Pulmonary artery endothelial cell (primary cell): ENCODE measurements at places on chromosomes 12 and 14. TPM values are rescaled to one million over a fixed set of nuclear protein-coding genes. Genes with fewer than 3 reads are reported as not detected.

GRCh38 chr12:48000878-48001504 is 3.3 kb downstream of the COL2A1 start:
- peak; percentile 10 for DNase-seq

GRCh38 chr14:68476212-68477109 is 316.4 kb downstream of the ZFP36L1 start:
- DNase-seq, result no peak

DNA sequence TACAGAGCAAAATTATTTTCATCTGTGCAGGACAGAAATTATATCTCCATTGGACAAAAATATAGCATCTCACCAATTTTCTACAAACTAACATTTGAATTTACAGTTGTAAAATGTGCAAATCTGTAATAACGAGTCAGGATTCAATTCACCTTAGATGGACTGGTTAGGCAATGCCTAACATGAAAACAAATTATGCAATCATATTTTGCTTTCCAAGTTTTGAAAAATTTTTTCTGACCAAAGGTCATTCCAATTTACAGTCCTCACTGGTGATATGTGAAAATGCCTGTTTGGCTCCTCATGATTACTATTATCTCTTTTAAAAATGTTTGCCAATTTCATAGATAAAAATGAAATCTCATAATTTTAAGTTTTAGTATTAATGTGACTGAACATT is 6.5 kb upstream of the CPM start:
- DNase-seq, result no peak

GRCh38 chr12:112762753-112763152 is 28.8 kb upstream of the RPH3A start:
- no peak for DNase-seq

DNA sequence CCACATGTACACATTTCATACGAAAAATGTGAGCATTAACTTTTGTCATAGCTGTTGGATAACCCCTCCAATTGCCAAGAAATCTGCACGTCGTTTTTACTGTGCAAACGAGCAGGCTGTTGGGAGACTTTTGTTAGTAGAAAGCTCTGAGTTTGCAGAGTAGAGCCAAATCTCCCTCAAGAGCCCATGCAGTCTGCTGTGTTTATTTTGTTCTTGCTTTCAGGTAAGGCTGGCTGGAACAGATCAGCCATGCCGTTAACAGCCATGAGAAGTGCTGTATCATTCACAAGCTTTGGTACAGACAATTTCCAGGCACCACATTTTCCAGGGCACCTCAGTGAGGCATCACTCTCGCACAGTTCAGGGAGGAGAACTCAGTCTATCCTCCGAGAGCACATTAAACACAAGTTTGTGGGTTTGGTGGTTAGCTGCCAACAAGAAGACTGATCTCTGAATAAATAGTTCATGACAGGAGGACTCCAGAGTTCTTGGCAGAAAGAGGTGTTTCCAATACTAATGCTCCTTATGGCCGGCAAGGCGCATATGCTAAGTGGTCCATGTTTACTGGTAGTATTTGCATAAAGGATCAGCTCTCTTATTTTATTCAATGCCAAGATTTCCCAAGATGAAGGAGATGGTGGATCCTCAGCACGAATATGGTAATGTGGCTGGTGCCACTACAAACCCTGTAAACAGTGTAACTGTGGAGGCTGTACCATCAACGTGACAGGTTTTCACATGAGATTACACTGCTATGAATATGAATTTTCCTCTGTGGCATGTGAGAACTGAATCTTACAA is 30.3 kb upstream of the PELI2 start:
- no peak for DNase-seq

DNA sequence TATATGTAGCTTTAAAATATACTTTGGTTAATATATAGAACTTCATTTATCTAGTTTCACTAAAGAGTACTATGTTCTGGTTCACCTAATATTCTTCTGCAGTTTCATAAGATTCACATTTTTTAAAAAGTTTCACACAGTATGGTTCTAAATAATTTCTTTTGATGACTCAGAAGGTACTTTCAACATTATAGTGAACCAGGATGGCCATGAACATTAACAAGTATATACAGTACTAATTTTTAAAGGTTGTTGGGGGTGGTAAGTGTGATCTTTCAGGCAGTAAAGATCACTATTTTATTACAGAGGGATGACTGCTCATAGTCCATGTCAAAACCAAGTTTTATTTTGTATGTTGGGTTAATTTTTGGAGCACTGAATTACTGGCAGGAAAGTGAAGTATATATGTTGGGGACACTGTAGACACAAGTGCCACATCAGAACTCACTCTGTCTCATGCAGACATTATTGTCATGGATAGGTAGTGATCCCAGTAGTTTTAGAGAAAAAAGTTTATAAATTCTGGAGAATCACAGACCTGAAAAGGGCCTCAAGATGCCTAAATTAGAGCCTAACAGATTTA is 60.0 kb downstream of the DCAF5 start:
- no peak for DNase-seq

GRCh38 chr14:84963518-84963917 is 566.4 kb upstream of the FLRT2 start:
- peak; percentile 83 for DNase-seq

GRCh38 chr12:48816143-48816854 is 2.0 kb upstream of the CACNB3 start:
- no peak for DNase-seq

Gene P3H3
- total RNA-seq, result 66.5 and 83.1 TPM in 2 replicates

Gene TBX3
- 0.20 and 0.81 TPM in 2 replicates for total RNA-seq
